Pancreas (tissue), 10 donors: ENCODE measurements at places on chromosomes 16 and 17. TPM values are rescaled to one million over a fixed set of nuclear protein-coding genes. Genes with fewer than 3 reads are reported as not detected.
A peak's percentile ranks its signal among the peaks of the same experiment; 100 is the strongest.

CCL2 gene
- total RNA-seq, result 136 TPM

NT5M gene
- total RNA-seq, result 1.3 TPM

GNGT2 gene
- total RNA-seq, result 0.47 TPM

OR3A1 gene
- not detected for total RNA-seq

NUPR1 gene
- 67.5 TPM for total RNA-seq

TBC1D3E gene
- not detected for total RNA-seq

TBC1D3K gene
- not detected for total RNA-seq

NLK gene
- 10.9 TPM for total RNA-seq

GRCh38 chr17:61255647-61256046, 144.0 kb upstream of the TBX2 start:
- DNase-seq, result no peak

- DNase-seq, result peak; percentile 54
These were observed 45.0 kb upstream of the SMURF2 start for GRCh38 chr17:64707050-64707591.

DNA sequence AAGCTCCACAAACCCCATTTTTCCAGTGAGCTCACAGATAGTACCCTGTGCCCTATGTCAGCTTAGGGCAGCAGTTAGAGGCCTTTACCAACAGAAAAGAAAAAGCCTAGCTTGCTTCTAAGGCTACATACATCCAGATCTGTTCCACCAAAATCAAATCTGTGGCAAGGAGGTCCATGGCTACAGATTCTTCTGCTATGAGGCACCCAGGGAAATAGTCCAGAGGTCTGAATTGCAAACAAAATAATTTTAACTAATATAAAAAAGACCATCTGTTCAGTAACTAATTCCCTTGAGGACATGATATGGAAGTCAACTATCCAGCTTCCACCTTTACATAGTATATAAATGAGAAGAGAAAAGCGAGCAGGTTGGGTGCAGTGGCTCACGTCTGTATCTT, 129.3 kb downstream of the PARN start:
- no peak for DNase-seq

DNA sequence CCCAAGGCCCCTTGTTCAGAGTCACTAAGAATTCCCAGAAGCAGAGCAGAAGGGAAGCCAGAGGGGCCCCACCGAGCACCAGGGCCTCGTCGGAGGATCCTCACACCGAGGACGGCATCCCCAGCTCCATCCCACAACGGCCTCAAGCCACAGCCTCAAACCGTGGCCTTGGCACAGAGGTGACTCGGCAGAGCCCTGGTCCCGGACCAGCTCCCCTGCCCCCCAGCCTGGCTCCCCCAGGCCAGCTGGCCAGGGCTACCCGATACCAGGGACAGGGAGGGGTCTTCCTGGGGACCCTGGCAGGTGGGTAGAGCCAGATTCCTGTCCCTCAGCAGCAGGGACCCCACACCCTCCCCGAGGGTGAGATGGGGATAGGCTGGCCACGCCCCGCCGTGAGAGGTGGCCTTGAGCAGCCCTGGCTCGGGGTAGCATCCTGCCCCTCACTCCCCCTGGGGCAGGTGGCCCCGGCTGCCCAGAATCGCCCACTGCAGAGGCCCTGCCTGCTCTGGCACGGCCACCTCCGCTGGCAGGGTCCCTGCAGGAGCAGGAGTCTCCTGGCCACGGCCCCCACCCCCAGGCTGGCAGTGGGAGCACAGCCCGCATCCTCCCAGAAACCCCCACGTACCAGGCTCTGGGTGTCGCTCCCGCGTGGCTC, 5.6 kb upstream of the PVALEF start:
- DNase-seq, result no peak

DNA sequence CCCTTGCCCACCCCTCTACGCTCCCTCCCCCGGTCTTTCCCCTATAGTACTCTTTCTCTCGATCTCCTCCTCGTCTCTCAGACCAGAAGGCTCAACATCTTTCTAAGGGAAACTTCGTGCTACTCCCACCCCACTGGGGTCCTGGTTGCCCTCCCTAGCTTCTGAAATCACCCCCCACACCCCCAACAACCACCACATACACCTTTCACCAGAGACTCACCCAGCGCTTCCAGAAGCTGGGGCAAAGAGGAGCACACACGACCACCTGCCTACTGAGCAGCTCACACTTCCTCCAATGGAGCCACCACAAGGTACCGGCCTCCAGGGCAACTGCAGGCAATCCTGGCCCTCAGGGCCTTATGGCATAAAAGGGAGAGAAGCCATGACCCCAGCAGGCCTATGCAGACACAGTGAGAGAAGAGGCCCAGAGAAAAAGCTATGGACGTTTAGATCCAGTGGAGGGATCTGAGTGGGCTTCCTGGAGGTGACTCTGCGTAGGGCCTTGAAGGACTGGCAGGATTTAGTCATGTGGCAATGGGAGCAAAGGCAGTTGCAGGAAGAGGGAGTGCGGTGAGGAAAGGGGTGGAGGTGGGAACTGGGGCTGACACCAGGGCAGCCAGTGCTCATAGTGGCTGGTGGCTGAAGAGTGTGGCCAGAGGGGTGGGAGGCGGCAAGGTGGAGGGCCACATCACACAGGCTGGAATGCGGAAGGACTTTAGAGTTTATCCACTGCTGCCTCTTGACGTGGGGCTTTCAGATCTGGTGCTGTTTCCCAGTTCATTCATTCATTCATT, 12.1 kb upstream of the TMEM92 start:
- no peak for DNase-seq

GRCh38 chr17:63931981-63932561, at the start of gene CD79B:
Gene CD79B (minus strand): TSS chr17:63932331. CDS start chr17:63932261, 70 bp downstream.
- DNase-seq, result no peak

GRCh38 chr17:34226011-34226743, 28.9 kb upstream of the CCL2 start:
- no peak for DNase-seq

DNA sequence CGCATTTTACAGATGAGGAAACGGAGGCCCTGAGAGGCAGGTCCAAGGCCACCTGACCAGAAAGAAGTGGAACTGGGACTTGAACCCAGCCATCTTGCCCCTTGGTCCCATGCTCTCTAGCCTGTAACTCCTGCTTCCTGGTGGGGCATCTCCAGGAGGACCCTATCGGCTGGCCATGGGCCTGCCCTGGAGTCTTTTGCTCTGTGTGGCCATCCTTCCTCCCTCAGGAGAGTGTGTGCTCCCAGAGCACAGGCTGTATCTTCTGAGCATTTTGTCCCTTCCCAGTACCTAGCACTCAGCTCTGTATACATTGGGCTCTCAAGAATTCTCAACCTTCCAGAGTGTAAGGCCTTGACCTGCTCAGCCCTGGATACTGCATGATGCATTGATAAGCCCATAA, 28.4 kb upstream of the STH start:
- no peak for DNase-seq

DNA sequence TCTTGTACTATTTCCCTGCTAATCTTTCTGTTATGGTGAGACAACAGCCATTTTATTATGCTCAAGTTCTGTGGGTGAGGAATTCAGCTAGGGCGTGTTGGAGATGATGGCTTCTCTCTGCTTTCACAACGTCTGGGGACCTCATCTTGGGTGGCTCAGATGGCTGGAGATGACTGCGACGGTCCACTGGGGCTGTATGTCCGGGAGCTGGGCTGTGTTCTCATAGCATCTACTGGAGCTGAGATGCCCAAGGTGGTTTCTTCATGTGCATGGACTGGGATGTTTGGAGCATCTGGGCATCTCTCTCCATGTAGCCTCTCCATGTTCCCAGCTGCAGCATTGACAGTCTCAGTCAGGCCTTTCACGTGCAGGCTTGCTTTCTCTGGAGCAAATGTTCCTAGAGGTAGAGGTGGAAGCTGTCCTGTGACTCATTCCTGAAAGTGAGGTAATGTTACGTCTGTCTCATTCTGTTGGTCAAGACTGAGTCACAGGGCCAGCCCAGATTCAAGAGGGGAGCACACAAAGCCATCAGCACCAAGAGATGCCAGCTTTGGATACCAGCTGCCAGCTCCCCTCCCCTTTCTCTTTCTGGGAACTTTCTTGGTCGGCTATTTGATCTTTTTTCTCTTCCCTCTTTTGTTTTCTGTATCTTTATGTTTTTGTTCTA, 96.2 kb downstream of the RAP1GAP2 start:
- peak; percentile 72 for DNase-seq

DNA sequence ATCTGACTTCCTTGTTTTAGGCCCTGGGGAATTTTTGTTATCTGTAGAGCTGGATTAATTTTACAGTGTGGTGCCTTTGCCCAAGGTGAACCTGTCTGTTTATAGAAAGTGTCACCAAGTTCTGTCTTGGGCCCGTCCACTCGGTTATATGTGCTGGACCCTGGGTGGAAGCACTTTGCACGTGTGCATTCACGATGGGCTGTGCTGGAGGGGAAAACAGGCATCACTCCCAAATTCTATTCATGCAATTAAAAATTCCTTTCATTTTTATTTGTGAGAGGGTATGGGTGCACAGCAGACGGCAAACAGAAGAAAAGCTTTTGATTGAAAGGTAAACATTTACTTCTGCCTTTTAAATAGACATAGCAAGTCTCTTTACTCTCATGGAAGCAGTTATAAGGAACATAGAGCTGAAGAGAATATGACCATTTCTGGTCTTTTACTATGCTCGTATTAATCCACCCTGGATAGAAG, 101.2 kb downstream of the WWOX start:
- no peak for DNase-seq

- no peak for DNase-seq
These were observed 4.3 kb upstream of the PABPN1L start for GRCh38 chr16:88870608-88871348.

DNA sequence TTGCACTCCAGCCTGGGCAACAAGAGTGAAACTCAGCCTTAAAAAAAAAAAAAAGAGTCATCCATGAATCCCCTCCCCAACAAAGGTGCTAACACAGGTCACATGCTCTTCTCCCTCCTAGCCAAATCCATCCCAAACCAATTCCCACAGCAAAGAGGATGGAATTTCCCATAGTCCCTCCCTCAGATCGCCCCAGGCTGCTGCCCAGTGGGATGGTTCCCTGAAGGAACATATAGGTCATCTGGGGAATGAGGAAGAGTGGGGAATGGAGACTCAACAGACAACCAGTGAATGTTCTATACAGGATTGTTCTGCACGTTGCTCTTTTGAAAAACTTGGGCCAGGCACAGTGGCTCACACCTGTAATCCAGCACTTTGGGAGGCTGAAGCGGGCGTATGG, 18.2 kb downstream of the LGALS3BP start:
- no peak for DNase-seq

DNA sequence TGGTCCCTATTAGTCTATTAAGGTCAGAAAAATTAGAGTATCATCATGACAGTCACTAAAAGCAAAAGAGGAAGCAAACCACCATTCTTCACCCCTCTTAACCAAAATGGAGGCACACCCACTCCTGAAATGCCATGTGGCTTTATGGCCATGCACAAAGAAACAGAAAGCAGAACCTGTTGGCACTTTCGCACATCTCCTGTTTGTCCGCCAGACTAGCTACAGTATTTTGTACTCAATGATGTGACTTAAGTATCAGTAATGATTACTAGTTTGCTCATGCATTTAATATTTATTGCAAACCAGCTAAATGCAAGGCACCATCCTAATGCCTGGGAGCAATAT, 70.2 kb upstream of the GNAO1 start:
- DNase-seq, result no peak

DNA sequence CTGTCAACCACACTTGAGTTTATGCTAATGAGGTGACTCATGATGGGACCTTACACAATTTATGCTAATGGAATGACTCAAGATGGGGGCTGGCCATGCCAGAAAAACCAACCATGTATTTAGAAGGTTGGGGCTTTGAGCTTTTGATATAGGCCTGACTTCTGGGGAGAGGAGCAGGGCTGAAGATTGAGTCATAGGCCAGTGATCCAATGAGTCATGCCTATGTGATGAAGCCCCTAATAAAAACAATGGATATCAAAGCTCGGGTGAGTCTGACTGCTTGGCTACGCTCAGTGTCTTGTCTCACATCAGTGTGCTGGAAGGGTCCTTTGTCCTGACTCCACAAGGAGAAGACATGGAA, 7.3 kb downstream of the MFSD6L start:
- DNase-seq, result no peak

- no peak for DNase-seq
These were observed 151.7 kb downstream of the WWOX start for GRCh38 chr16:78251115-78251514.

GRCh38 chr17:7858522-7858810, 663 bp downstream of the CYB5D1 start:
- peak; percentile 69 for DNase-seq

DNA sequence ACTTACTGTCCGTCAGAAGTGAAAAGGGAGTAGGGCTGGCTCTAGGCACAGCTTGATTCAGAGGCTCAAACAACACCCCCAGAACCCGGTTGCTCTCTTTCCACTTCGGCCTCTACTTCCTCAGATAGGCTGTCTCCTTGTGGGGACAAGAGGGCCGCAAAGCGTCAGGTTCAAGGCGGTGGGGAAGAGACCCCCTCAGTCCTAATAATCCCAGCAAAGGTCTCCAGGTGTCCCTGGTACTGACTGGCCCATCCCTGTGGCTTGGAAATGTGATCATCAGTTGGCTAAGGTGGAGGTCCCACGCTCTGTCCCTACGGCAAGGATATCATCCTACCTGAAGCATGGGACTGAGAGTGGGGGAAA, 26.0 kb downstream of the NGFR start:
- DNase-seq, result no peak

DNA sequence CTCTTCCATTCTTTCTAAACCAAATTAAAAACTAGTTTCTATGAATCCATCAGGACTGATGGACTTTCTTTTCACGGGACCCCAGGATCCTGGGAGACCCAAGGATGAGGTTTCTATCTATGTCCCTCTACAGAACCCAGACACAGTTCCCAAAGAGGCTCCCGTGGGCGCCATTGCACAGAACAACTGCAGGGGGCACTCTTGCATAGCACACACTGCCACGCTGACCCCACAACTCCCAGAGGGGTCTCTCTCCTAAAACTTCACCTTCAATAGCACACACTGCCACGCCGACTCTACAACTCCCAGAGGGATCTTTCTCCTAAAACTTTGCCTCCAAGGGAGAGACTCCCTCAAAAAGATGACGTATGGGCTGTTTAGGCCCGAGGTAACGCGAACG, 9.0 kb downstream of the ABR start:
- DNase-seq, result no peak

DNA sequence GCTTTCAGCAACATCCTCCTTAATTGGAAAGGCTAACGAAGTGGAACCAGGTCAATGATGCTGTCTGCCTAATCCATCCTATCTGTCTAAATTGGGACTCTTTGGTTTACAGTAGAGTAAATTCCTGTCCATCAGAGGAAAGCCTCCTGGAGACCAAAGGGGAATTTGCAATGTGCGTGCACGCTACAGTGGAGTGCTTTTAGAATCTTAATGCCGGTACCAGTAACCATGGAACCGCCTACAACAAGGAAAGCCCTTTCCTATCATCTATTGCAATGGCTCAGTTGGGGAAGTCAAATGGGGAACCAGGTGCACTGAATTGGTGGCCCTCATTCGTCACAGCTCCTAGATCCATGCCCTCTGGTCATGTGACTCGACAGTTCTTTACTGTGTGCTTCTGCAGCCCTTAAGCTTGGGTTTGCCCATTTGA, 110.1 kb downstream of the XYLT1 start:
- DNase-seq, result no peak

GRCh38 chr16:89123001-89123830, 29.6 kb downstream of the ACSF3 start:
- DNase-seq, result no peak

- DNase-seq, result peak; percentile 72
These were observed 173.6 kb downstream of the IRF8 start for GRCh38 chr16:86072328-86073102.

- no peak for DNase-seq
These were observed 1.7 kb upstream of the DNAJA2 start for GRCh38 chr16:46975165-46975564.
